ENCODE measurements at places on chromosomes 12 and 14.
A peak's percentile ranks its signal among the peaks of the same experiment; 100 is the strongest.

DNA sequence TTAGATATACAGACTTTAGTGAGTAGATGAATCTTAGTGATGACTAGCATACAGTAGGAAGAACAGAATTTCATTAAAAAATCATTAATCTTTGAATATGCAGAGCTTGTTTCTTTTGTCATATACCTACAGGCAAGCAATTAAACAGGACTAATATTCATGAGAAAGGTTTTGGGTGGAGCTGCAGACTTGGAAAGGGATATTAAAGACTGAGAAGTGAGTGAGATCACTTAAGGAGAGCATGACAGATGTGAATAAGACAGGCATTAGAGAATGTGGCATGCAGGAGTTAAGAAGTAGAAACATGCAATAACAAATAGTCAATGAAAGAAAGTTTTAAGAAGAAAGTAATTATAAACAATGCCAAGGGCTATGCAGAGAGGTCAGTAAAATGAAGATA lies 187.7 kb downstream of the TMTC3 start:
- no peak for DNase-seq

- DNase-seq, result no peak
These were observed 12.2 kb downstream of the EIF5 start for GRCh38 chr14:103346286-103346685.

DNA sequence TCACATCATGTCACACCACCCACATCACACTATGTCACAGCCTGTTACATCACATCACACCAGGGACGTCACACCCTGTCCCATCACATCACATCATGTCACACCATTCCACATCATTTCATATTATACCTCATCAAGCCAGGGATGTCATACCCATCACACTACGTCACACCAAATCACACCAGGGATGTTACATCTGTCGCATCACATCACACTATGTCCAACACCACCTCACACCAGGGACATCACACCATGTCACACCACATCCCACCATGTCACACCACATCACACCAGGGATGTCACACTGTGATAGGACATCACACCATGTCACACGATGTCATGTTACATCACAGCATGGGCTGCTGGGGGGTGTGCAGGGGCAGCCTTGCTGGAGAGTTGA lies 110.6 kb downstream of the TMEM121 start:
- no peak for DNase-seq

DNA sequence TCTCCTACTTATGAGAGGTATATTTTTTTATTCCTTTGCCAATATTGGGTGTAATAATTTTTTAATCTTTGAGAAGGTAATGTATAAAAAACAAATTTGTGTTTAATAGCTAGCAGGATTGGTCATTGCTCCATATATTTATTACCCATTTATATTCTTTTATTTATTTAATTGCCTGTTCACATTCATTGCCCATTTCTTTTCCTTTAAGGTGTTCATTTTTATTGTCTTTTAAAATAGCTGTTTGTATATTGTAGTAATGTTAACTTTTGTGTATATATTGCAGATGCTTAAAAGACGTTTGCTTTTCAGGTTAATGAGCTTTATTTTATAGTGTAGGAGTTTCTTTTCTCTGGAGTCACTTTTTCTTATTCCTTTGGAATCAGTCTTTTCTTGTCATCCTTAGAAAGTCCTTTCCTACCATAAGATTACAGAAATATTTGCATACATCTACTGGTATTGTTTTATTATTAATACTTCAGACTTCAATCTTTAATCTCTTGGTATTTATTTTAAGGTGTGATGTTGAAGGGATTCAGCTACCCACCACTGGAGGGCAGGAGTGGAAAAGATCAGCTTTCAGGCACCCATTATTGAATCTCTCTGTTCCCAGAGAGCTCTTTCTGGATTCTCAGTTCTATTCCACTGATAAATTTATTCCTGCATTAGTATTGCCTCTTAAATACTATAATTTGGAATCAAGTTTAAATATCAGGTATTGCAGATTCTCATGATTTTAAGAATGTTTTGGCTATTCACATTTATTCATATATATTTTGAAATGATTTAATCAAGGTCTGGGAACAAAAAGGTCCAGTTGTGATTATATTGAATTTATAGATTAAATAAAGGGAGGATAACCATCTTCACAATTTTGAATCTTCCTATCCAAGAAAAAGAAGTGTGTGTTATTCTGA lies 17.3 kb downstream of the PPM1A start:
- peak; percentile 16 for DNase-seq

DNA sequence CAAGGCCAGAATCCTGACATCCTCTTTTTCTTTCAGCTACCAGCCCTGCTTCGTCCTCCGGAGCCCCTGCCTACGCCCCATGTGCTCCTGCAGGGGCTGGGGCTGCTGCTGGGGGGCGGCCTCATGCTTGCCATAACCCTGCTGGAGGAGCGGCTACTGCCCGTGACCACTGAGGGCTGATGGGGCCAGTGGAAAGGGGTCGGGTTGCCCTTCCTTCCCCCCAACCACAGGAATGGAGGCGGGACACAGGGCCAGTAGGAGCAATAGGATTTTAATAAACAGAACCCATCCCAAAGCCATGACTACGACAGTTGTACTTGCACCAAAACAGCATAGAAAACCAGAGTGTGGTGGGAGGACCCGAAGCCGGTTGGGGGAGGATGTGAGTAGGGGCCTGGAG lies 7.7 kb downstream of the SLC39A5 start:
- no peak for DNase-seq
